Fibroblast of pulmonary artery (primary cell): ENCODE measurements at places on chromosomes 13 and 19.

DNA sequence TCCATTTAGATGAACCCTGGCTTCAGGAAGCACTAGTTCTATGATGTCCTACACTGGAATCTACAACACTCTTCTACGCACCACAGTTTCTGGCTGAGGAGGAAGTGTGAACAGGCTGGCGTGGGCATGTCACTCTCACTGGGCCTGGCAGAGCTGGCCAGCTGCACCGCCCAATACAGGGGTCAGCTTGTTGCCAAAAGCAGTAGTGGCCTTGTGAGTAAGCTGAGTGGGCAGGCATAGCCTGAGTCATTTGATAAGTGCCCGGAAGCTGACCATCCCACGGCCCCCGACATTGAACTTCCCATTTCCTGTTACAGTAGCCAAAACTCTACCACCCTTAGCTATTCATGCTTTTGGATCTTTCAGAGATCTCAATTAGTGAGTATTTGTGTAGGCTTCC is 240.9 kb upstream of the SERP2 start:
- peak; percentile 70 for DNase-seq

DNA sequence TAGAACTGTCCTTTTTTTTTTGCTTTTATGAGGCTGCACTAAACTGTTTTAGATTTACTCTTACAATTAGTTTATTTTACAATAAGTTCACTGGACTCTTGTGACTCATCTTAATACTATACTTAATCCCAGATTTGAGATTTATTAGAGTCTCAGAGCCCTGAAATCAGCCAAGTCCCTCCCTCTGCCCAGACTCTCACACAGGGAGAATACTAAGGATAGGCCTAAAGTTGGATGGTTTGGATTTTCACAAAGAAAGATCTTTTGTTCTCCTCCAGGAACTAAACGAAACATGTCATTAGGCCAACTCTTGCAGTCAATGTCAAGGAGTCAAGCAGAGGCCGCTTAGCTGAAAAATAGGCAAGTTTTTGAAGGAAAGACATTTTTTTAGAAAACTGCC is 42.7 kb upstream of the MIR17HG start:
- no peak for DNase-seq

- DNase-seq = no peak
Measured at GRCh38 chr13:24683351-24683750, 3.1 kb downstream of the ATP12A start.

DNA sequence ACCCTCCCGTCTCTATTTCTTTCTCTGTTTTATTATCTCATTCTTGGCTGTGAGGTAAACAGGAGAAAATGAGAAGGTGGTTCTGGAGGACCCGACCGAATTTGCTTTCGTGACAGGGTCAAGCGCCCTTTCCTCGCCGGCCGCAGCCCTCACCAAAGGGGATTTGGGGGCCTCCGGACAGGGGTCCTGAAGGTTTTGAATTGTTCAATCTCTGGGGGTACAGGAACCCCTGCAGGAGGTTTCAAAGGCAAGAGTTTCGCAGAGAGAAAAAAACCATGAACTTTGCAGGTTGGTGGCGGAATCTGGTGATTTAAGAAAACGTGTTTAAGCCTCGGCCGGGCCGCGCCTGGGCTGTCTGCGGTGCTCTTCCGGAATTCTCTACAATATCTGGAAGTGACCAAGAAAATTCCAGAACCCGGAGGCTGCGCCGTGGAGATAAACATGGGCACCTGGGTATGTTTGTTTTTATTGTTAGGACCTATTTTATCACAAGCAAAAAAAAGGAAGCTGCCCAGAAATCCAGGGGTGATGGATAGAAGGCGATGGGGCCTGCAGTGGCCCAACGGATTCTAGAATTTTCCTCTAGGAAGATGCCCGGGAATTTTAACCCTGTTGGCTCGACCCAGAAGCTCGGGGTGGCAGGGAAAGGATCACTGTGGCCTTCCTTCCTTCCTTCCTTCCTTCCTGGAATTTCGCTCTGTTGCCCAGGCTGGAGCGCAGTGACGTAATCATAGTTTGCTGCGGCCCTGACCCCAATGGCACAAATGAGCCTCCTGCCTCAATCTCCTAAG is 14.2 kb upstream of the PTBP1 start:
- DNase-seq = no peak

- DNase-seq = no peak
Measured at GRCh38 chr19:20912973-20913372, 10.1 kb upstream of the ZNF85 start.

- DNase-seq = peak; percentile 20
Measured at GRCh38 chr13:23966691-23967615, 69.7 kb upstream of the C1QTNF9B start.

DNA sequence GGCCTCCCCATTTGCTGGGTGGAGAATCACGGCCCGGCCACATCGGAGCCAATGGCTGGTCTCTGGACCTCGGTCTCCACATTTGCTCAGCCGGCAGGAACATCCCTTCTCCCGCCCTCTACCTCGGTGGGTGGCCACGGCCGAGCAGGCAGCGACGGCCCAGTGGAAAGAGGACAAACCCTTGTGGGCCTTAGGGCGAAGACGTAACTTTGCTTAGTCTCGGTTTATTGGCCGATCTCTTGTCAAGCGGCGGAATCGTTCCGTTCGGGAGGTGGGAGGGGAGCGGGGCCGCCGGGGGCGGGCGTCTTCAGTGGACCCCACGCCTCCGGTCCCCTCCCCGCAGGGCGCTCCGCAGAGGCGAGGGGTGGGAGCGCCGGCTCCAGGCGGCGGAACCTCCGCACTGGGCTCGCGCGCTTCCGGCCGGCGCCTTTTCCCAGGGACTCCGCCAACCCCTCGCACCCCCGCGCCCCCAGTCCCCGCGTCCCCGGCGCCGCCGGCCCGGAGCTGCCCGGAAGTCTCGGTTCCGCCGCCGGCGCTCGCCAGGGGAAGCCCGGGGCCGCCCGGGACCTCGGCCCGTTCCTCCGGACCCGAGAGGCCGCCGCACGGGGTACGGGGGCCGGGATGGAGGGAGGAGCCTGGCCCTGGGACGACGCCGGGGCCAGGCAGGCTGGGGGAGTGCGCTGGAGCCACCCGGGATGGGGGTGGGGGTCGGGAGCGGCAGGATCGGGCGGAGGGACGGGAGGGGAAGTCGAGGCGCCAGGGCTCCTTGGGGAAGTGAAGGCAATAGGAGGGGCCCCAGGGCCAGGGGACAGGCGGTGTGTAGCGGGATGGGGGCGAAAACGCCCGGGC is at the start of gene ZNF580:
Gene ZNF580 (plus strand): TSS at position 426 of the 849 bp plus-strand sequence. CDS start 1,507 bp downstream, outside the sequence.
- peak; percentile 86 for DNase-seq

GRCh38 chr19:38162632-38163031 is 61.4 kb downstream of the DPF1 start:
- no peak for DNase-seq

GRCh38 chr13:78085434-78086225 is 167.0 kb upstream of the EDNRB start:
- no peak for DNase-seq

- peak; percentile 13 for DNase-seq
Measured at GRCh38 chr19:53876651-53877224, 5.3 kb upstream of the PRKCG start.

GRCh38 chr19:8221161-8221560 is 12.0 kb downstream of the CERS4 start:
- DNase-seq = no peak

DNA sequence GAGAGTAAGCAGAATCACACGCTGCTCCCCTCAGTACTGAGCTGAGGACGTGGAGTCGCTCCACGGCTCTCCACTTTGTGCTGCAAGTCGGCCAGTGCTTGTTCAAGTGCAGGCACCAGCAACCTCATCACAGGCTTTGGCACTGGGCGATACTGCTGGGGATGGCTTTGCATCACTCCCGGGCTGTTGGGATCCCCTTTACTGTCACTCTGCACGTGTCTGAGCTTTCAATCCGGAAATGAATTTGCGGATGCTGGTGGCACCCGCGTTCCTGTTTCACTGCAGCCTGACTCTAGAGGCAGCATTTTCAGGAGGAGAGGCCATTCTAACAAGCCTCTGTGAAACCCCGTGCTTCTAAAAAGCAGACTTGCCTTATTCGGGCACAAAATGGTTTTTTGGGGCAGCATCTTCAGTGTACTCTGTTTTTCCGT is 19.1 kb downstream of the SMARCA4 start:
- DNase-seq = no peak

DNA sequence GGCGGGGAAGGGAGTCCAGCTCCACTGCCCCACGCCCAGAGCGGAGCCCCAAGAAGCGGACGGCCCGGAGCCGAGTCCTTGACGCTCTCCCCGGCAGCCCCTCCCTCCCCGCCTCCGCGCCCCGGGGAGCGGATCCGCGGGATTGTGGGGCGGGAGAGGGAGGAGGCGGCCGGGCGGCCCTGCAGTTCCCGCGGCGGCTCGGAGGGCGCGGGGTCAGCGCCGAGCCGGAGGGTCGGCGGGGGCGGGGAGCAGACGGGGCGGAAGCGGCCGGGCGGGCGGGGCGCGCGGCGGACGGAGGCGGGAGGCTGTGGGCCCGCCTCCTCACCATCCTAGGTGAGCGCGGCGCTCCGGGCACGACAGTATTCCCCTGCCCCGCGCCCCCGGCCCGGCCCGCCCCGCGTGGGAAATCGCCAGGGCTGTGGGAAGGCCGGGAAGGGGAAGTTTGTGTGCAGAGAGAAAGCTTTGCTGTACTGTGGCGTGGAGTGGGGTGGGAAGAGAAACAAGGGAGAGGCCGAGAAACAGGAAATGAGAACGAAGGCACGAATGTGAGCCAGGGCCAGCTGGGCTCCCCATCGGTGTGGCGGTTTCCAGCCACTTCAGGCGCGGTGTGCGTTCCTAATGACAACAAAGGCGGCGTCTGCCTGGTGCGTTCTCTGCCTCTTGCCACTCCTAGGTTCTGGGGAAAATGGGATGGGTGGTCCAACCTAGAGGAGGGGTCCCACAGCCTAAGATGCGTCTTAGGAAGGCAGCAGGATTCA is 1.3 kb upstream of the KLF12 start:
- DNase-seq = peak; percentile 64

DNA sequence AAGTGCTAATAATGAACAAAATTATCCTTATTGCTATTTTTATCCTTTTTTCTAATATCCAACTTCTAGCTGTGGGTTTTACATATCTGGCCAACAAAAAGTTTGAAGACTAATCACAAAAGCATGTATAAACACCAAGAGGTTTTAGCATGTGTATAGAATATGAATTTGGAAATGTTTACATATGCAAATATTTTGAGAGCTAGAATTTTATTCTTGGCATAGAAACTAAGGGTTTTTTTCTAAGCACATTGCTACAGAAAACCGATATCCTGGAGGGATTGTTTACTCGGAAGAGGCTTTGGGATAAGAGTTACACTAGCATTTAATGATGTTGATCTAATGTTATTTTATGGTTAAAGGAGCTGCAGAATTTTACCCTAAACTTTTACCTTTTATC is 392.1 kb downstream of the EFNB2 start:
- DNase-seq = no peak

- no peak for DNase-seq
Measured at GRCh38 chr13:45101327-45102018, 18.8 kb upstream of the GTF2F2 start.

DNA sequence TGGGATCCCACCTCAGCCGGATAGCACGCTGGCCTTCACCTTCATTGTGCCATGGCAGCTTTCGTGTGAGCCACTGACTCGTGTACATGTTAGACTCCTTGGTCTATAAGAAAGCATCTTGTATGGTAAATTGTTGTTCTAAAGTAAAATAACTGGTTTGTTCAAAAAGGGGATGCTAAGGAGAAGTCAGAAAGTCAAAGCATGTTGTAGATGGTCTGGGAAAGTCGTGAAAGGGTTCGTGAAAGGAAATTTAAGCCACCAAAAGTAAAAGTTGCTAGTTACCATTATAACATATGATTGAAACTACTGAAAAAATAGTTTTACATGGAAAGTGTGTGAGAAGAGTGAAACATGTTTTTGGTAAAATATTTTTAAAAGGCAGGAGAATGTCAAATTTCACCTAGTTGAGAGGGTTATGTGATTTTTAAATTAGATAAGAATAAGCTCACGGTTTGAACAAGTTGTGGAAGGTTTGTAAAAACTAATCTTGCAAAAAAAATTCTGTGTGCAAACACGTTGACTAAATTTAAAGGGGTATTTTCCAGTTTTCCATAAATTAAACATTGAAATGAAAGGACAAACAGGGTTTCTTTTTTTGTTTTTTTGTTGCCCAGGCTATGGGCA is 23.4 kb downstream of the DPRX start:
- no peak for DNase-seq

DNA sequence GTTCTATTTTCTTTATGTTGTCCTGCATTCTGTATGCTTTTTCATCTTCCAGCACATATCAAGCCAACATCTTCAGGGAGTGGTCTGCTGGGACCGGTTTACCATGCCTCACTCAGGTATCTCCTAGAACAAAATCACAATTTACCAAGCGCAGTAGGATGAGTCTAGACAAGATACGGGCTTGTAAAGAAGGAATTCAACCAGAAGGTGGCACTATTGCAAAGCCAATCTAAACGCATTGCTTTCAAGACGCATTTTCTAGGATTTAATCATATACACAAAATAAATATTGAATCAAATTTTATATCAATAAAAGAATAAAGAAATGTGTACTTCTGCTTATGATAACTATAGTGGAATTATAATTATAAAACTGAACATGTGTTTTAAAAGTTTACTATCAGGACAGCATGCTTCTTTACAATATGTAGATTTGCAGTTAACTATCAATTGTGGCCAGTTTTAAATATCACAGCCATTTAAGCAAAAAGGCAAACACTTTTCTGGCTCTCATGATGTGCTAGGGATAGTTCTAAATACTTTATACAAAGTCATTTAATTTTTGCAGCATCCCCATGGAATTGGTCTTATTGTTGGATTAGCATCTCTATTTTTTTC is 16.1 kb upstream of the TPP2 start:
- DNase-seq = peak; percentile 87

DNA sequence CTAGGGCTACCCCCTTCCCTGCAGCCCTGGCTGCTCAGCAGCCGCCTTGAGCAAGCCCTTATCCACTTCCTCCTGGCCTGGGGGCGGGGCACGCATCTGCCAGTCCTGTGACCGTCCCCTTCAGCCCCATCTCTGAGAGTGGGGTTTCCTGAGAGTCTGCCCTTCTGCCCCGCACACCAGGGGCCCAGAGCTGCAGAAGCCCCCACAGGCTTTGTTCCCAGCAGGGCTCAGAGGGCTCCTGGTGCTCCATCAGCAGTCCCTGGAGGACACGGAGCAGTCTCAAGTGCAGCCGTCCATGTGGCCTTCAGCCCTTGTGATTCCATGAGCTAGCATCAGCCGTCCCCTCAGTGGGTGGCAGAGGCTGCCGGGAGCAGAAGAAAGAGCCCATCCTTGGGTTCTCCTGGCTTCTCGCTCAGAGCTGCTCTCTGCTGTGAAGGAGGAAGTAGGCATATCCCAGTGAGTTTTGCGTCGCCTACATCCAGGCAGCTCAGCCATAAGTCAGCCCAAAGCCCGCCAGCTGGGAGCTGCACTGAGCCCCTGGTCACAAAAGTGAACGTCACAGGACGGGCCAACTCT is 16.3 kb downstream of the MYO9B start:
- DNase-seq = no peak
